T1000 (cell line): ENCODE measurements at places on chromosomes 12 and 14.

DNA sequence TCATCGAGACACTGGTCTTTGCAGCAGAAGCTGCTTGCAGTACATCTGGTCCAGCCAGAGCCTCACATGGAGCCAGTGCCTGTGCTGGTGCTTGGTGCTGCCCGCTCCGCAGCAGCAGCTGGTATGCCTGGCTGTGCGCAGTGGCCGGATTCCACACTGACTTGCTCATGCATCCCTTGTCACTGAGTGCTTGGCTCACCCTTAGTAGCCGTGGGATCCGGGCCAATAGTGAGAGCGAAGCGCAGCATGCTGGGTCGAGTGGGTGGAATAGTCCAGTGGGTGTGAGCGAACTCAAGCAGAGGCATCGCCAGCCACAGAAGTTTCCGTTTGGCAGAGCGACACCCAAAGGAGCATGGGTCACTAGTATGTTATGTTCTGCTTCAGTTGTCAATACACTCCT is 10.1 kb upstream of the FBXO33 start:
- DNase-seq: no peak

DNA sequence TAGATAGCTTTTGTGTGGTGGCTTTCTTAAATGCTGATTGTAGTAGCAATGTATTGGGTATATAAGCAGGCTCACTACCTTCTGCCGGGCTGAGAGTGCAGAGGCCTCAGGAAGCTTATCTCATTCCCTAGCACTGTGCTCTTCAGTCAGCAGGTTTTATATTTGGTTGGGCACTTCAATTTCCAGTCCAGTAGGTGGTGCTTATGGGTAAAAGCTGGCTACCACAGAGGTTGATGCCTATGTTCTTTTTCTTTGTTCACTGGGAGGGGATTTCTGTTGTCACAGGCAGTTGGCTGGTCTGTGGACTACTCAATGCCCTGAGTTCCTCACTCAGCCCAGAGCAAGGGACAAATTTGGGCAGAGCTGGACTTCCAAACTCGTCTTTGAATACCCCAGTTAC is 43.0 kb upstream of the GLIPR1 start:
- no peak for DNase-seq

DNA sequence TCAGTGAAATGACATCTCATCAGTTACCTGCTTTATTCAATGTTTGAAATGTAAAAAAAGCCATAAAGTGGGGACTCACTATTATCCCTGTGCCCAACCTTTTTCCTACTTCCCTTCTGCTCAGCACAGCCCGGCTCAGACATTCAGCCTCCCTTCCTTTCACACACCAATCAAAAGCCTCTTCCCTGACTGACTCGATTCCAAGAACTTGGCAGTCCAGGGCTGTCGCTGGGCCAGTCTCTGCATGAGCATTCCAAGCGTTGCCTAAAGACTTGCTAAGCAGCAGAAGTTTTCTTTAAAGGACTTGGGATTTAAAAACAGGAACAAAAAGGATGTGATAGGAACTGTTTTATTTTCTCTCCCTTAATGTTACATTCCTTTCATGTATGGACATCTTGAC is 22.7 kb downstream of the ITPR2 start:
- no peak for DNase-seq

DNA sequence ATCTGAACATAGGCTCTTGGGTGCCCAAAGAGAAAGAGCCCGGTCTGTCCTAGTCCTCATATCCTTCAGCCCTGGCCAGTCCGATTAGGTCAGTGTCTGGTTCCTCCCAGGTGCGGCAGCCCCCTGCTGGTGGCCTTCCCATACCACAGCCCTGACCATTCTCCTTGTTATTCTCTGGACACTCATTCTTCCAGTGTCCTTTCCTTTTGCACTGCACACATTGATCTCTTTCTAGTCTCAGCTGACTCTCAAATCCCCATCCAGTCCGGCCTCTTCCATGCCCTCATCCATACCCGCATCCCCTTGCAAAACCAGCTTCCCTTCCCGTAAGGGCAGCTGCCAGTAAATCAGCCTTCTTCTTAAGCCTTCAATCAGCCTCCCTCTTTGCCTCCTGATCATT is 1316.3 kb downstream of the TMEM121 start:
- DNase-seq: no peak

DNA sequence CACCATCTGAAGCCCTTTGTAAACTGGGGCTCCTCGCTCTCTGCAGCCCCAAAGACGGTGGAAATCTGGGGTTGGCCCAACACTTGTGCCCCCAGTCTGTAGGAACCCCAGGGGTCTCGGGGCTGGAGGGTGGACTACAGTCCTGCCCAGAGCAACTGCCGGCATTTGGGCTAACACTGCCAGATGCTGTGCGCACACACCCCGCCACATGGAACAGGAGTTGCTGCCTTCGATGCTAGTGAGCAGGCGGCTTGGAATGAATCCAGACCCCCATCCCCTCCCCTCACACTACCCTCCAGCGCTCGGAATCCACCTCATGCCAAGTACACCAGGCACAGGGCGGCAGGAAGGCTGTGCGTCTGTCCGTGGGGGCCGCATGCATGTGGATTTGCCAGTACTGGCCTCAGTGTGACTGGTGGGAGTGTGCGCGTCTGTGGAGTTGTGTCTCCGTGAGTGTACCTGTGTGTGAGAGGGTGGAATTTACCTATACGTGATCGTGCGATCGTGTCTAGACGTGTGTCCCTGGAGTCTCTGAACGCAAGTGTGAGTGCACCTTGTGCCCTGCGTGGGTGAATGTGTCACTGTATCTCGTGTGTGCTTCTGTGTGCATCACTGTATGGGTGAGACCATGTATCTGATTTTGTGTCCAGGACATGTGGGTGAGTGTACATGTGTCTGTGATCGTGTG is 5.1 kb downstream of the LHX5 start:
- DNase-seq: no peak

GRCh38 chr12:51744235-51744634 is 104.3 kb downstream of the FIGNL2 start:
- DNase-seq: no peak

GRCh38 chr12:19624491-19624890 is 185.2 kb downstream of the AEBP2 start:
- no peak for DNase-seq

- no peak for DNase-seq
These were observed 1.7 kb upstream of the NOS1 start for GRCh38 chr12:117363056-117363662.

GRCh38 chr12:26630546-26631027 is 202.4 kb downstream of the ITPR2 start:
- DNase-seq: peak; percentile 67

DNA sequence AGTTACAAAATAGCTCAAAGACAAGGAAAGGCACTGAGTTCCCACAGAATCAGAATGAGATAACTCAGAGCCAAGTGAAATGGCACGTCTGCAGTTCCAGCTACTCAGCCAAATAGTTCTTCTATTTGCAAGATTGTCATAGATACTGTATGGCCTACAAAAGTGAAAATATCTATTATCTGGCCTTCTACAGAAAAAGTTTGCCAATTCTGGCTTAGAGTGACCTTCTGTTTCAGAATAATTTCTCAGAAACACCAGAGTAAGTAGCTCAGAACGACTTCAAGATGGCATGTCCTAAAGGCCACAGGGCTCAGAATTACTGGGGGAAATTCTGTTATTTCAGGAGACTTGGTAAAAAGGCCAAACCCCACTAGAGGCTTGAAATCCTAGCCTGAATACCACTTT is 10.7 kb upstream of the RTRAF start:
- no peak for DNase-seq

DNA sequence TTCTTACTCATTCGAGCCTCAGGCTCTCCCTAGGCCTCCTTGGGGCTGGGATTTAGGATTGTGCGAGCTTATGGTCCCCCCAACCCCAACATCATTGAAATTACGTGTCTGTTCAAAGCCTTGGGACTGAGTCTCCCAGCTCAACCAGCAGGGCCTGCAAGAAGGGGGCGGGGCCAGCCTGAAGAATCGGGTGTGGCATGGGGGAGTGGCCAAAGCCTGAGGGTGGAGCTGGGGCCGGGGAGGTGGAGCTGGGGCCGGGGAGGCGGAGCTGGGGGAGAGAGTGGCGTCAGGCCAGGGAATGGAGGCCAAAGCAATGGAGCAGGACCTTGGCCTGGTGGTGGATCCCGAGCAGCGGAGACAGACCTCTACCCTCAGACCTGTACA is 24.3 kb upstream of the HSPB8 start:
- DNase-seq: no peak

DNA sequence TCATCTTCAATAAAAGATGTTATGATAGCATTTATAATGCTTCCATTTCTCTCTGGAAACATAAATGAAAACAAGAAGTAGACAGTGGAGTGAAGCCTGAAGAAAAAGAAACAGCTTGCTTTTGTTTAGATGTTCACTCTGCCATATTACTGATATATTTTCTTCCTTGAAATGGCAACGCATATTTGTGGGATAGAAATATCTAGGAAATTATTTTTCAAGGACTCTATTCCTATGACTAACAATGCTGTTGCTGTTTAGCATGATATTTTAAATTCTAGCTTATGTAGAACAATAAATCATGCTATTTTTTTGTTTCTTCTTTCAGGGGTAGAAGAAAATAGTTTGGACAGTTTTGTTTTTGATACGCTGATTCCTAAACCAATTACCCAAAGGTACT is 359.0 kb downstream of the NAV3 start:
- no peak for DNase-seq

DNA sequence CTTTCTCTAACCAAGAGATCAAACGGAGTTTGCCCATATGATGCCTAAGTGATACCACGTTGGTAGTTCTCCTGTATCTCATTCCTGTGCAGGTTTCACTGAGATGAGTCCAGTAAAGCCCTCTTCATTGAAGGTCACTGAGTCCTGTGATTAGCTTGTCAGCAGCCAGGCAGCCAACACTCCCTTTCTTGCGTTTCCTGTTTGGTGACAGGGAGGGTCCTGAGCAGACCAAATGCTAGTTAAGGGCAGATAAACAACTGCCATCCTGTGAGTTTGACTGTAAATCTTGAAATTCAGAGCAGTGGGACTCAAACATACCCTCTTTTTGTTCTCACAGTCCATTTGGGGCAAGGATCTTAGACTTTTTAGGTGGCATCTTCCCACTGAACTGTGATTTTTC is 39.4 kb downstream of the ZNF641 start:
- no peak for DNase-seq

- no peak for DNase-seq
These were observed 6.8 kb downstream of the SIX6 start for GRCh38 chr14:60515511-60516289.

DNA sequence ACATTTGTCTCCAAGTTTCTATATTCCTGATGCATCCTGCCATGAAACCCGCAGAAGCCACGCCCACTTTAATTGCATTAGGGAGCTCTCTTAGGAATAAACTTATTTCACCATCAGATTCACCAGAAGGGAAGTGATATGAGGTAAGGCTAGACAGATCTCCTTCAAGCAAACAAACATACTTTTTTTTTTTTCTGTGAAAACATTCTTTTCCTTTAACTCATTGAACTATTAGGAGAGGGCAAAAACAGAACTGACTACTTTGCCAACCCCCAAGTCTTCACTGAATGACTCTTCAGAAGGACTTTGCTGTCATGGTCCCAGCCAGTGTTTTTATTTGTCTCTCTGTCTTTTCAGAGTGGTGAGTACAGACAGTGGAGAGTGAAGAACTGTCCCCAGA is 48.4 kb downstream of the GTF2A1 start:
- DNase-seq: peak; percentile 3

GRCh38 chr12:66598079-66598478 is 80.8 kb downstream of the GRIP1 start:
- no peak for DNase-seq

- DNase-seq: no peak
These were observed 1.1 kb downstream of the ANGEL1 start for GRCh38 chr14:76811561-76811960.

GRCh38 chr14:51516706-51517395 is 134.9 kb upstream of the FRMD6 start:
- no peak for DNase-seq
